Right renal cortex interstitium (tissue), 3 donors: ENCODE measurements at places on chromosomes 5 and 9.

DNA sequence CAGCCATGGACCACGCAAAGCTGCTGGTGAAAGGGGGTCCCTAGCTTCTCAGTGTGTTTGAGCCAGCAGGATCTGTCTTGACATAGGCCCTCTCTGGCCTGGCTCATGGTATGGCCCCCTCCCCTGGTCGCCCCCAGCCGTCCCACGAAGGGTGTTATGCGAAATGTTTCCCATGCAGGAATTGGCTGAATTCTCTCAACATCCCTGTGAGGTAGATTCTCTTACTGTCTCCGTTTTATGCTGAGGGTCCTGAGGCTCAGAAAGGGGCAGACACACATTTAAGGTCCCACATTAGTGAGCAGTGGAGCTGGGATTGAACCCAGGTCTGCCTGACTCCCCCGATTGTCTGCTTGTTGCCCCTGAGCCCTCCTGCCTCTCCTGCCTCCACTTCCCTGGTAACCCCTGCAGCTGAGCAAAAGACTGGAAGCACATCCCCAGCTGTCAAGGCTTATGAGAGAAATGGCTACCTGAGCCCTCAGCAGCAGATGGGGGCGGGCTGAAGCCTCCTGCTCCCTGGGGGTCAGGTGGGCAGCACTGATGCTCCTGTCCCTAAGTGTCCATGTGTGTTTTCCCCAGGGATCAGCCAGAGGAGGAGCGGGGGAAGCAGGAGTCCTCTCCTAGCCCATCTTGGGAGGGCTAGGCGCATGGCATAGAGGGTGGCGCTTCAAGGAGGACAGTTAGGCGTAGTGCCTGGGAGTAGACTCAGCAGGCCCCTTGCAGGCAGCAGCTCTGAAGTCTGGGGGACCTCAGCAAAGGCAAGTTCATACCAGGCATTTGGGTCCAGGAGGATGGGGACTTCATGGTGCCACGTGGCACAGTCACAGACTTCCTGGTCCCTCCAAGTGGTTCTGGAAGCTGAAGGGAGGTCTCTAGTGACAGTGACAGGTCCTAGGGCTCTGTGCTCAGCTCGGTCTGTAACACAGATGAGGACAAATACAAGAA lies 49.0 kb upstream of the GARNL3 start:
- no peak for DNase-seq

DNA sequence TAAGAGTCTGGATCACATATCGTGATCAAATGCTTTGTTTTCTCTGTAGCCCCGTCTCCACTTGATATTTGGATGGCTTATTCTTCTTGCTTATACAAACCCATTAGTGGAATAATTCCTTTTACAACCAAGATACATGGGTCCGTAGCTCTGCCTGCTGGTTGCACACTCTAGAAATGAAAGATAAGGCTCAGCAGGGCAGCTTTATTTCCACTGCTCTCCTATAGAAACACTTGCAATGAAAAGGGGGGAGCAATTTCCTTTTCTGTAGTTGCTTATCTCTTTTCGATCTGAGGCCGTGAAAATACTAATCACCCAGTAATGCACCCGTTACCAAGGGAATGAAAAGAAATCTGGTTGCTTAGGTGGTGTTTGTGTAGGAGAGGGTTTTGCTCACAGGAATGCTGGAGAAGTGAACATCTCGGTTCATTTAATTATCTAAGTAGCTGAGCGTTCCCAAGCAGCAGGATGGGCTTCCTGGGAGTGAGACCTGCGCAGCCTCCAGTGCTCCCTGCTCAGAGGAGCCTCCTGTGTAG lies 131.7 kb downstream of the ADAMTS16 start:
- DNase-seq = no peak

- DNase-seq = no peak
Measured at GRCh38 chr5:6319116-6319515, 59.2 kb downstream of the MED10 start.

DNA sequence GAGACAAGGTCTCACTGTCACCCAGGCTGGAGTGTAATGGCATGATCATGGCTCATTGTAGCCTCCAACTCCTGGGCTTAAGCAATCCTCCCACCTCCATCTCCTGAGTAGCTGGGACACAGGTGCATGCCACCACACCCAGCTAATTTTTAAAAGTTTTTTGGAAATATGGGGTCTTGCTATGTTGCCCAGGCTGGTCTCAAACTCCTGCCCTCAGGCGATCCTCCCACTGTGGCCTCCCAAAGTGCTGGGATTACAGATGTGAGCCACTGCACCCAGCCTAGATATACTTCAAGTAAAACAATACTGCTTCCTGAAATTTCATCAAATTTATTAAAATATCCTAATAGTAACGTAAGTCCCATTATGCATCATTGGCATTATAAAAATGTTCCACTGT lies 33.4 kb downstream of the STARD4 start:
- no peak for DNase-seq

DNA sequence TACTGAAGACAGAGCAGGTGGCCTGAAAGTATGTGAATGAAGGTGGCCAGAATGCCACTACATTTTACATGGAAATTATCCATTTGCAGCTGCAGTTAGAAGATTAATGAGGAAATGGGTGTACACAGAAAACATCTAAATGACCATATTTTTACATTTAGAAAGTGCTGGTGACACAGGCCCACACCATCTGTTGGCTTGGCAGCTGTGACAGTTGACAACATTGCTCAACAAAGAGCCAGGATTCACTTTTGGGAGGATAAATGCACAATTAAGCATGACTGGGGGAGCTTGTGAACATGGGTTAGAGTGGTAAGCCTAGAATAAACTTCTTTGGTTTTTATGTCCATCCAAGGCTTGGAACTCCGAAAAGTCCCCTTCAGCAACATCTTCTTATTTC lies 360.5 kb downstream of the KCTD16 start:
- no peak for DNase-seq
